NCI-H524 (cell line): ENCODE measurements at places on chromosomes 1 and 21.

DNA sequence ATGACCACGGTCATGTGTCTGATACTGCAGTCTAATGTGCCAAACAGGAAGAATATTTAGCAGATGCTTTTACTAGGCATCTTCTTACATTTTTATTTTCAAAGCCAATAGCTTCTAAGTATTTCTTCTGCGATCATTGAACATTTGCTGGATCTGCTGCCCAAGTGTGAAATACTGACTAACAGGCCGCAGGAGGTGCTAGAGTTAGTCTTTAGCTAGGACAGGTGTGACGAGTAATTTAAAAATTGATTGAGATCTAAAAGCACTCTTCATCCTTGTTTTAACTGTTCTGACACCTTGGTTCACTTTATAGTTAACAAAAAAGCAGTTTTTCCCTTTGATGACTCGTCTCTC lies 748 bp upstream of the FAM78B start:
- no peak for DNase-seq

DNA sequence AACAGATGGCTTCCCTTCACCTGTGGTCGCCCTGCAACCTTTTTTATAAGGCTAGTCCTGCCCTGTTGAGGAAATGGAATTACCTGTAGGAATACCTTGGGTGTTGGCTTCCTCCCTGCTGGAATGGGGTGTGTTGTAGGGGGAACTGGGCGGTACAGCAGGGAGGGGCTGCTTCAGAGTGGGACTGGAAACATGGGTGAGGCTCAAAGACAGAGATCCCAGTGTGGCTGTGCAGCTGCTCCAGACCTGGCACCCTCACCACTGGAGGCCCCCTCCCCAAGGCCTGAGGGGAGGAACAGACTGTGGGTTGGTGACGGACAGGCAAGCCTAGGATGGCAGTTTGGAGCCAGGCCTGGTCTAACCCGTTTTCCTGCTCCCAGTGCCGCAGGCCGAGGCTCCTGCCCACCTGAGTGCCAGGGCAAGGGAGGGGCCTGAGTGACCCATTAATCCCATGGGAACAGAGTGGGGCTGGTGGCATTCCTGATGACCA lies 4.5 kb downstream of the EFNA3 start:
- no peak for DNase-seq

GRCh38 chr1:78833491-78833890 lies 173.0 kb downstream of the ADGRL4 start:
- DNase-seq, result no peak

DNA sequence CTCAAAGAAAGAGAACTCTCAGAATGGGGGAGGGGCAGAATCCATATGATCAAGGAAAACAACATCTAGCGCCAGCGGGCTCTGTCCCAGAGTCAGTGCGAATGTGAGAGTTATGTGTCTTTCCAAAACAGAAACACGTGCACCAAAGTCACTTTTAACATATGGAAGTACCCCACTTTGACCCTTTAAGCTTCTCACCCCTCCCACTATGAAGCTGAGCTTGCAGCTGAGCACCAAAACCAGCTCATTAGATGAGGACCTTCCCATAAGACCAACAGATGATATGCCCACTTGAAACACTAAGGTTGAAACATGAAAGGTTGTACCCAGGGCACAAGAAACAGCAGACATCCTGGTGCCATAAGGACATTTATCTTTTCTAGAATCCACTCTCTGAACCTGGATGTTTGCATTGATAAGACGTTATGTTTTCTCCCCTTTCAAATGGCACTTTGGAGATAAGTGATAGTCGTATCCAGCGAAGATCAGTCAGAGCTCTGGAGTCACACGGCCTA lies 171.0 kb downstream of the TGFBR3 start:
- peak; percentile 80 for DNase-seq

DNA sequence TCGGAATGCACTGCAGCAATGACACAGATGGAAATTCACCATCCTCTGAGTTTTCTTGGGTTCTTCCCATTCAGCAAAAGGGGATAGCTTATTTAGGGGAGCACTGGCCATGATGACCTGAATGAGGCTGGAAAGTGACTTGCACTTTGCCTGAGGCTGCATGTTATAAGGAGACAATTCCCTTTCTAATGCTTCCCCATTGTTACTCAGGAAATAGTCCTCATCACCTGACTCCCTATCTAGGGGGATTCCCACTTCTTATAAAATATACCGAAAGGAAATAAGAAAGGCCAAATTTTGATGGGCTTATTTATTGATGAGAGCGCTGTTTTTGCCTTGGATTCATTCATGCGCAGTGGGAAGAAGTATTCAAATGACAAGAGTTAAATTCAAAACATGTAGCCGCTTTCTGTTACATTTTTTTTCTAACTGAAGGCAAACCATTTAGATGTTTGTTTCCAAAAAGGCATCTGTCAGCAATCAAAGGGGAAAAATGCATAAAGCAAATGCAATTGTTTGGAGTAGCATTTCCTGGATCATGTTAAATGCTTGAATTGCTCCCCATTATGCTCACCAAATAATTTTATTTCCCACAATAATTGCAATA lies 220.3 kb upstream of the NFIA start:
- no peak for DNase-seq

DNA sequence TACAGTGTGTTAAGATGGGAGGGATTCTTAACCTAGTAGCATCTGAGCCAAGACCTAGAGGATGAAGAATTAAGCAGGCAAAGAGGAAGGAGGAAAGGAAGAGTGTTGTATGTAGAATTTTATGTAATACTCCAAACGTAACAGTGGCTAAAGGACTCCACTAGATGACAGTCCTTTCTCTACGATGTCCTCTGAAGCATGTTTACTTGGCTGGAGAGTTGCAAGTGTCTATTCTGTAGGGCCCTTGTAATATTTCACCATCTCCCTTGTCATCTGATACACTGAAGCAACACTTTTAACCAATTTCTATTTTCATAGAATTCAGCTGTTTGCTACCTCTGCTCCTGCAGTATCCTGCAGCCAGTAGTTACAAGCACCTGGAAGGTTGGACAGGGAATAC lies 2.2 kb upstream of the YBX1 start:
- DNase-seq, result no peak

DNA sequence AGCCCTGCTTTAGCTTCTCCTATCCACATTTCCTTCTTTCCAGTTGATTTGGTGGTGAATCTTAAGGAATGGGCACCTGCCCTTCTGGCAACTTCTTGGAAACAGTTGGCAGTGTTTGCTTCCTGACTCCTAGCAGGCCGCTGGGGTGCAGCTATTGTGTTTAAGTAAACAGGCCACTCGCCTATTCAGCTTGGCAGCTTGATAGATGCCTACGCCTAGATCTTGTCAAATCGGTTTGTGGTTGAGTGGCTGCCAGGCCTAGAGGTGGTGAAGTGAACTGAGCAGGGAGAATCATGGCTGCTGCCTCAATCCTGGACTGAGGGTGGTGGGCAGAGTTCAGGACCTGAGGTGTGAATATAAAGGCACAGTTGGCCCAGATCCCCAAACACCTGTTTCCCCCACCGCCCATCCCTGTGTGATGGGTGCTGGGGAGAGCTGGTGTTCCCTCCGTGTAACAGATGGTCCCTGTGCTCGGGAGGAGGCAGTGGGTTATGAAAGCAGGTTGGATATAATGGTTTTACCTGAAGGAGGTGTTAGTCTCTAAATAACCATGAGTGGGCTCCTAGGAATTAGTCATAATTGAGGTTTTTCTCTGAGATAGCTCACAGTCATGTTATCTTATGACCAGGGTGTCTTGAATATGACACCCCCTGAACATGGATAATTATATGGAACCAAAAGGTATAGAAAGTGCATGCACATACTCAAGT lies 940 bp upstream of the PLA2G2C start:
- DNase-seq, result peak; percentile 66

- DNase-seq, result no peak
Observed at GRCh38 chr1:154843636-154844296, 26.3 kb downstream of the KCNN3 start.

- no peak for DNase-seq
Observed at GRCh38 chr1:98923667-98924066, 81.0 kb downstream of the PLPPR5 start.

GRCh38 chr1:235049217-235049616 lies 79.4 kb downstream of the TOMM20 start:
- DNase-seq, result no peak

DNA sequence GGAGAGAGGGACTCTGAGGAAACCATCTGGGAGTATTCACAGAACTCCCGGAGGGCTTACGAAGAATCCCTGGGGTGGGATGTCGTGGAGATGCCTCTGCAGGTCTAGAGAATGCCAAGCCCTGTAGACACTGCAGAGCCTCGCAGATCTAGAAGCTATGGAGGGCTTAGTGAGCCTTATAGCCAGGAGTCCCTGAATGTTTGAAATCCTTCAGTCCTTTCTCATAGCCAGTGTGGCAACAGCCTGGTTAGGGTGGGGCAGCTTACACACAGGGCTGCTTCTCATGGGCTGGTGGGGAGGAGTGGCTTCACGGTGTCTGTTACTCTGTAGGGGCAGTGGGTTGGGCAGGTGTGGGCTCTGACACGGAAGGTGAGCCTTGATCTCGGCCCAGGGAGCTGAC lies 44.2 kb upstream of the KDM4A start:
- no peak for DNase-seq

DNA sequence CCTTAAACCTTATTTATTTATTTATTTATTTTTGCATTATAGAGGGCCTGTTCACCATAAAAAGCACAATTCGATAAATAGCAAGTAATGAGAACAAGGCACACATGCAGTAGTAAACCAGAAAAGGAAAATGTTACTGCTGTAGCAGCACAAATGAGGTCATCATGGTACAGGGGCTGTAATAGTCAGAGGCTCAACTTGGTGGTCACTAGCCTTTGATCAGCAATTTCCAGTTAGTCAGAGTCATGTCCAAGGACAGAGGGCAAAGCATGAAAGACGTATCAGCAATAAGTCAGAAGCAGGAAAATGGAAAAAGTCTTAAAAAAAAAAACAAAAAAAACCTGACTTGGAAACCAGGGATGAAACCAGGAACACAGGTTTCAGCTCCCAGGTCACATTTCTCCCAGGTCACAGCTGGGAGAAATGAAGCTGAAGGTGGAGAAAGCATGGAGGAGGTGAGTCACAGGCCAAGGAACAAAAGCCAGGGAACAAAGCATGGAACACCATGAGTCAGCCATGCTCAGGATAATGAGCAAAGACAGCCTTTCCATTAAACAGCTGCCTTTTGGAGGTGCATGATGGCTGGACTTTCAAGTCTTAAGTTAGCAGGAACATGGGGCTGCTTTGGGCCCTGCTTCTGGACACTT lies 556.3 kb downstream of the LTN1 start:
- DNase-seq, result no peak

- DNase-seq, result no peak
Observed at GRCh38 chr1:172326136-172326535, 94.3 kb upstream of the C1orf105 start.

DNA sequence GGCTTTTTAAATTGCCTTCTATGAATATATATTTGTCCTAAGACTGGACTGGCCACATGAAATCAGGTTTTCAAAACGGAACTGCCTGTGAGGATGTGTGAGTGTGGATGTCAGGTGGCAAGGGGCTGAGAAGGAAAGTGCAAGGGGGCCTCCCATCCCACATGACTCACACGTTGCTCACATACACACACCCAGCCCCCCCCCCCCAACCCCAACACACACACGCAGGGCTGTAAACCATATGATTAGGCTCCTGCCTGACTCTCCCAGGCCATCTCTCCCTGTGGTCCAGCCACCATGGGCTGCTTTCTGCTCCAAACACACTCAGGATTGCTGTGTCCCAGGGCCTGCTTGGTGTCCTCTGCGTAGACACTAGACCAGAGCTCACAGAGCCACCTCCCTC lies 22.4 kb downstream of the DEGS1 start:
- DNase-seq, result no peak

- DNase-seq, result no peak
Observed at GRCh38 chr21:46368533-46369285, 44.8 kb downstream of the PCNT start.

DNA sequence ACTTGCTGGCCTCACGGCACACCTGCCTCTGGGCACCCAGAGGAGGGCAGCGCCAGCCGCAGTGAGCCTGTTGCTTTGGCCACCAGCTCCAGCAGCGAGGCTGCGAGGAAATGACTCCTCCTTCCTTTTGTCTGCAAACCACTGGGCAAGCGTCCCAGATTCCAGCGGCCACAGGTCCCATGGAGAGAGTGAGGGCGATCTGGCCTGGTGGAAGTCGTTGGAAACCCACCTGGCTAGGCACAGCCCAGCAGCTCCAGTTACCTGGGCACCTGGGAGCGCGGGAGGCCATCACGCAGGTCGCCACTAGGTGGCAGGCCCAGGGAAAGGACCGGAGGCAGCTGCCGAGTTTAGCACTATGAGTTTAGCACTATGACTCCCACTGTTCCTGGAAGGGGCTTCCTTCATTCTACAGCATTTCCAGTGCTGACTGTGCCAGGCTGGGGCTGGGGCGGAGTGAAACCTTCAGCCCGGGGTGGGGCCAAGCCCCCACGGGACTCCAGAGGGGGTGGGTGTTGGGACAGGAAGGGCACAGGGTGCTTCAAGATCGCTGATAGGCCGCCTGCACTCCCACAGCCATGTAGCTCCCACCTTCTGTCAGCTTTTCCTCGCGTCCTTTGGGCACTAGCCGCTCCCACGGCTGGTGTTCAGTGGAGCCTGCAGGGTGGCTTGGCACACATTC lies 1.1 kb upstream of the ESPN start:
- DNase-seq, result no peak

- no peak for DNase-seq
Observed at GRCh38 chr1:20076710-20077461, 6.9 kb downstream of the PLA2G5 start.

DNA sequence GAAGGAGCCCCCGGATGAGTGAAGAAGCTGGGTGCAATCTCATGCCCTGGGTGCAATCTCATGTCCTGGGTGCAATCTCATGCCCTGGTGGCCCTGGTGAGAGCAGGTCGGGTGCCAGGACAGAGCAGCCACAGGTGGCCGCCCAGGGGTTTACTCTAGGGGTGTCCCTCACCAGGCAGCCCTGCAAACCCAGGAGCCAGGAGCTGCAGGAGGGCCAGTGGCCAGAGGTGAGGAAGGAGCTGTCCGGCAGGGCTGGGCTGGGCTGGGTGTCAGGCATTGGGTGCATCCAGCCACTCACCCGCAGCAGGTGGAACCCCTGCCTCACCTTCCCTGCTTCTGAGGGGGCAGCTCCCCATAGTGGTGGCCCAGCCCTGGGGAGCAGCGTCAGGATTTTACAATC lies 79.2 kb downstream of the PRDM16 start:
- DNase-seq, result no peak

DNA sequence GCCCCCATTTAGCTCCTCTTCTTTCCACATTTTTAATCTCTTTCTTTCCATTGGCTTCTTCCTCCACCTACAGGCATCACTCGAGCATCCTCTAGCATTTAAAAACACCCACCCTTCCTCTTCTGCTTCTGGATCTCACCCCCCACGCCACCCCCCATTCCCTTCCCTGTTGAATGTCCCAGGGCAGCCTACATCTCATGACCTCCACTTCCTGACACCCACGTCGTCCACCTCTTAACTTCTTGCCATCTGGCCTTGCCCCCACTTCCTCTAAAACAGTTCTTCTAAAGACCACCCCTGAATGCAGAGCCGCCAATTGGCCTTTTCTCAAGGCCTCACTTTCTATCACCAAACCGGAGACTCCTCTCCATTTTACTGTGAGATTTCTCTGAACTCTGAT lies 6.1 kb upstream of the ETNK2 start:
- DNase-seq, result no peak

DNA sequence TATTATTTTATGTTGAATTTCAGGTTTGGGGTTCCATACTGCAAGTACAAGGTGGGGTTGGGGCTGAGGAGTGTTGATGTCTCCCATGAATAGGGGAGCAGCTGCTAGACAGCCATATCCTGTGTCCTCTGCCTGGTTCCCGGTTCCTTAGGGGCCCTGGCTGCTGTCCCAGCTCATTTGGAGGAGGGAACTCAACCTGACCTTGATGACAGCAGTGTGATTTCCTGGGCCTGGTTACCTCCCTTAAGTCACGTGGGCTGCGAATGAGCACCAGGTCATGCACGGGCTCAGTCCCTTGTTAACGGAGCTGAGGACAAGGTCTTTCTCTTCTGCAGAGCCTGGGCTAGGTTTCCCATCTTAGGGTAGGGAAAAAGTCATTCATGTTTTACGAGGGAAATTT lies 85.1 kb downstream of the MTR start:
- DNase-seq, result no peak
